ENCODE measurements at places on chromosomes 5 and 9. TPM values are rescaled to one million over a fixed set of nuclear protein-coding genes. Genes with fewer than 3 reads are reported as not detected.

The SAXO1 gene
- total RNA-seq, result 0.30 TPM

The CCDC183 gene
- total RNA-seq, result 0.37 TPM

The IFNA21 gene
- not detected for total RNA-seq

The FCN2 gene
- 0.29 TPM for total RNA-seq

- DNase-seq, result no peak
These were observed 370.3 kb upstream of the IRX1 start for GRCh38 chr5:3225201-3225960.

DNA sequence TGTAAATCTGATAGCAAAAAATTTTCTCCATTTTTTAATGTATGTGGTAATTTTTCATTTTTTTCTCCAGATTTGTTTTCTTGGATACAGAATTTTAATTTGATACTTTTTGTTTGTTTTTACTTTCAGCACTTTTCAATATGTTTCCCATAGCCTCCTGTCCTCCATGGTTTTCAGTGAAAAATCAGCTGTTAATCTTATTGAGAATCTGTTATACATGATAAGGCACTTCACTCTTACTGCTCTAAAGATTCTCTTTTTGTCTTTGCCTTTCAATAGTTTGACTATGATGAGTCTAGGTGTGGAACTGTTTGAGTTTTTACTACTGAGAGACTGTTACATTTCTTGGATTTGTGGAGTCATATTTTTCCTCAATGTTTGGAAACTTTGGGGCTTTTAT, 455.7 kb upstream of the NUDT12 start:
- no peak for DNase-seq

- DNase-seq, result no peak
These were observed 37.2 kb upstream of the TTC39B start for GRCh38 chr9:15344191-15344590.

GRCh38 chr9:105218673-105219072, 25.8 kb upstream of the SLC44A1 start:
- no peak for DNase-seq

DNA sequence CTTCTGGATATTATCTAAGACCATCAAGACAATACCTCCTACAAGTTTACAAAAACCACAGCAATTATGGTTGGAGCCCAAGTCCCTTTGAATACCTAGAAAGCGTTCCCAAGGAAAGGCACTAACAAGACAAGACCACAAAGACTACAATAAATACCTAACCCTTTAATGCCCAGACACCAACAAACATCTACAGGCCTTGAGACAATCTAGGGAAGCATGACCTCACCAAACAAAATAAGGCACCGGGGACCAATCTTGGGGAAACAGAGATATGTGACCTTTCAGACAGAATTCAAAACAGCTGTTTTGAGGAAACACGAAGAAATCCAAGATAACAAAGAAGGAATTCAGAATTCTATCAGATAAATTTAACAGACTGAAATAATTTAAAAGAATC, 37.8 kb downstream of the OXCT1 start:
- DNase-seq, result no peak

GRCh38 chr9:109455391-109455790, 42.7 kb downstream of the PTPN3 start:
- DNase-seq, result no peak

GRCh38 chr9:128428644-128429512, 8.2 kb downstream of the CERCAM start:
- DNase-seq, result no peak

DNA sequence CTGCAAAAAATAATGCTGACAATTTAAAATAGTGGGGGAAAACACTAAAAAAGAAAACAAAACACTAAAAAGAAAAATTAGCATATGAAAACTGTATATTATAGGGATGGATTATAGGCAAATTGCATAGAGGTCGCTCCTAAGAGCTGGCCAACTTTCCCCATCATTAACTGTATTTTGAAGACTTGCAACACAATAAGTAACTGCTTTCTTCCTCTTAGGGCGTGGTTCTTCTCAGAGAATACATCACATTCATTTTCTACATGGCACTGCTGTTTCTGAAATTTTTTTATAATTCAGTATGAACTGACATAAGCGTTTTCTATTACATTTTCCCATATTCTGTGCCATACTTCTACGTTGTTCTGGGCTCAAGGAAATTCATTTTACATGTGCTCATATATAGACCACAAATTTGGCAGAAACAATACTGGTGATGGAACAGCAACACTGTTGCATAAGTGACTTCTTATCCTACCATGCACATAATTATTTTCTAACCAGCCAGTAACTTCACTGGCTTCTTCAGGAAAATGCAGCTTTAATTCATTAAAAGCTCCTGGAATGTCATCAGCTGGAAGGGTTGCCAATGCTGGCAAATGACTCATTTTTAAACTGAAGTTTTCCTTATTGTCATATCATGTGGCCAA, 171.2 kb upstream of the DMAC1 start:
- no peak for DNase-seq
